ENCODE measurements at places on chromosomes 11 and 22.

- no peak for DNase-seq
Observed at GRCh38 chr11:35393098-35393497, 26.3 kb downstream of the SLC1A2 start.

- no peak for DNase-seq
Observed at GRCh38 chr22:32414191-32414590, 2.1 kb upstream of the RTCB start.

DNA sequence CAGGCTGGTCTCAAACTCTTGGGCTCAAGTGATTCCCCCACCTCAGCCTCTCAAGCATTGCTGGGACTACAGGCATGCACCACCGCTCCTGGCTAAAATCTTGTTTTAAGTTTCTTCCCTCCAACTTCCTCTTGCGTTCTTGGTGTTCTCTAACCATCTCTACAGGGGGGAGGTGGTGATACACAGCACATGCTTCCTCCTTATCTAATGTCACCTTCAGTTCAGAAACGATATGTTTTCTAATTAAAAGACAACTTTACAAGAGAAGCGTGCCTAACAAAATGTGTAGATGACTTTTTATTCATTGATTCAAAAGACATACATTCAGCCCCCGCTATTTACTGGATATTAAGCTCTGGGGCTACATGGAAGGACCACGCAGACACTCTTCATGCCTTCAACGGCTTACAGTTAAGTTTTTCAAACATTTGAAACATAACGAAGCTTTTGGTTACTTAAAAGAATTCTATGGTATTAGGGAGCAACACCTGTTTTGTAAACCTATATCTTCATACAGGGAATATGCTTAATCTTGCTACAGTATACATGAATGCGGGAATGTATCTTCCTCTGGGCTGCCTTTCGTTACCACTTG is 933 bp upstream of the DLAT start:
- no peak for DNase-seq

DNA sequence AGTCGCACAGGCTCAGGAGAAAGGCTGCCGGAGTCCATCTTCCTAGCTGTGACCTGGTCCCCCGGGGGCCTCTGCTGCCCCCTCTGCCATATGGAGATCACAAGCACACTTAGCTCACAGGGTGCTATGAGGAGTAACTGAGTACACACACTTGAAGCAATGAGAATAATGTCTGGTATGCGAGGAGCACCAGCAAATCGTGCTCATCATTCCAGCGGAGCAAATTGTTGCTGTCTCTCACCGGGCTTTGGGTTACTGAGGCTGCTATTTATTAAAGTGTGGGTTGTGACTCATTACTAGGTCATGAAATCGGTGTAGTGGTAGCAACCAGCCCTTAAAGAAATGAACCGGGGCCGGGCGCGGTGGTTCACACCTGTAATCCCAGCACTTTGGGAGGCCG is 48.1 kb upstream of the EIF3D start:
- DNase-seq: no peak

- DNase-seq: no peak
Observed at GRCh38 chr22:40033586-40034380, 39.0 kb downstream of the FAM83F start.

DNA sequence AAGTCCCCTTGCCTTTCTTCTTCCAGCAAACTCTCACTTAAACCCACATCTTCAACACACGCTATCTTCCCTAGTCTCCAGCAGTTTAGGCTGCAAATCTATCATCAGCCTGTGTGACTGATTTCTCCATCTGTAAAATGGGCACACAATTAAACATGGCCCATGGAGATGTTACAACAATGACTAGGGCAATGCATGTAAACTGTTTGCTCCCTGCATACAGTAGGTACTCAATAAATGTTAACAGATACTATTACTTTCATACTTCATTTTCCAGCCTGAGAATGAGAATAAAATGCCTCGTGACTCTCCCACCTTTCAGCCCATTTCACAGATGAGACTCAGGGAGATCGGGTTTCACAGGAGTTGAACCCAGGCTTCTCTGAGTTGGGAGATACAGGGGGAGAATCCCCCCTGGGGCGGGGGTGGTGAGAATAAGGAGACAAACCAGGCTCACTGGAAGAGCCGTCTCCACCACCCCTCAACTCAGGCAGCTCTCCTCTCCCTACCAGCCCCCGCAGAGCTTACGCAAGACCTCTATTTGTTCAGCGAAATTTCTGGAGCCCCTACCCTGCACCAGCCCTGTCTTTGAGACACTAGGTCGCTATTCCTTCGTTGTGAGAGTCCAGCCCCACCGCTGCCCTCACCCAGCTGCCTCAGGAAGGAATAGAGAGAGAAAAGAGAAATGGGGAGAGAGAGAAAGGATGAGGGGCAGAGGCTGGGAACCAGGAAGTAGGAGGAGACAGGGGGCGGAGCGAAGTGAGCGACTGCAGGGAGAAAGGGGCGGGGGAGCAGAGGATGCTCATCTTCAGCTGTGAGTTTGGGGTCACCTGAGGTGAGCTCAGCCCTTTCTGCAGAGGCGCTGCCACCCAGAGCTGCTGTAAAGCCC is 42.1 kb upstream of the KLHL35 start:
- DNase-seq: peak; percentile 43

DNA sequence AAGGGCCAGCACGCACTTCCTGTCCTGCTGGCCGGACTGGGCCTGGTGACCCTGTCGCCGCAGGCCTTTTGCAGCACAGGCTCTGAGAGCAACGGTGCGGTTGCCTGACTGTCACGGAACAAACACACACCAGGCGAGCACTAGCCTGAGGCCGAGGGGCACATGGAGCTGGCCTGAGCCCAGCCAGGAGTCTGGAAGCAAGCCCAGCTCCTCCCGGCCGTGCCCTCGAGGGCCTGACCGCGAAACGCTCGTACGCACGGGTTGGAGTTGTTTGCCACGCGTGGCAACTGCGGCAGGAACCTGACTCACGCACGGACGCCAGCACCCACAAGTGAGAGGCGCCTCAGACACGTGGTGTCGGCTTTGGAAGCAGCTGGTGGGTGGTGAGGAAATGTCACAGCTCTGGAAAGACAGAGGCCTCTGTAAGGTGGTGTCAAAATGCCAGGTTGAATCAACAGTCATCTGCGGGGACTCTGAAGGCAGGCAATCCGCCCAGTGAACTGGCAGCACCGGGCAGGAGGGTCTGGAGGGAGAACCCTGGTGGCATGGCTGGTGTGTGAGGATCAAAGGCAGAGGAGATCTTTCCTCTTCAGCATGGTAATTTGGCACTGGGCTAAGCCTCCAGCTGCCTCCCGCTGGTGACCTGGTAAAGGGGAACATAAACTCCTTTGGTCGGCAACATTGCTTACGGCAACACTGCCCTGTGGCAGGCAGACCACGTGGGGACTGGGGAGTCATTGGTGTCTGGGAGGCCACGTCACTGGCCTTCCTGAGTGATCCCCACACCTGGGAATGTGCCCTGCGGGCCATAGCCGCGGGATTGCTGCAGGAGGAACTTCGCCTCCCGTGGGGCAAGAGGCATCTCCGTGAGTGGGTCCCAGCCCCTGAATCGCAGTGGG is 15.3 kb upstream of the IL17REL start:
- DNase-seq: no peak

DNA sequence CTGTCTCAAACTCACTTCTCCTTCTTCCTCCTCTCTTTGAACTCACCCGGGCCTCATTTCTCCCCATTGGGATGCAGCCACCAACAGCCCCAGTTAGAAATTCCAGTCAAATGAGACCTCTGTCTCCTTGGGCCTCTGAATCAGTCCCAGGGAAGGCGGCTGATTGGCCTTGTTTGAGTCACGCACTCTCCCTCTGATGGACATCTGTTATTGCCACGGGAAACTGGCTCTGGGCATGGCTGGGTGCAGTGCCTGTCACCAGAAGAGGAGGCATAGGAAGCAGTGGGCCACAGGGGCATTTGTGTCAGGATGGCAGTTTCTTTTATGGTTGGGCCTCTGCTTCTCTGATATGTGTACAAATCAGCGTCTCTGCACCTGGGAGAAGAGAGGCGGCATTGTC is 9.6 kb upstream of the WNT11 start:
- no peak for DNase-seq

GRCh38 chr11:90911192-90911591 is 688.3 kb upstream of the CHORDC1 start:
- DNase-seq: no peak

GRCh38 chr11:121109916-121110586 is 9.0 kb downstream of the TECTA start:
- no peak for DNase-seq
